ENCODE measurements at places on chromosomes 6 and 20.
A peak's percentile ranks its signal among the peaks of the same experiment; 100 is the strongest.

GRCh38 chr6:128710315-128710714 is 172.6 kb upstream of the LAMA2 start:
- DNase-seq: no peak

- DNase-seq: no peak
Observed at GRCh38 chr6:166119116-166119911, 48.3 kb downstream of the TBXT start.

- no peak for DNase-seq
Observed at GRCh38 chr6:155778336-155778735, 322.7 kb upstream of the NOX3 start.

DNA sequence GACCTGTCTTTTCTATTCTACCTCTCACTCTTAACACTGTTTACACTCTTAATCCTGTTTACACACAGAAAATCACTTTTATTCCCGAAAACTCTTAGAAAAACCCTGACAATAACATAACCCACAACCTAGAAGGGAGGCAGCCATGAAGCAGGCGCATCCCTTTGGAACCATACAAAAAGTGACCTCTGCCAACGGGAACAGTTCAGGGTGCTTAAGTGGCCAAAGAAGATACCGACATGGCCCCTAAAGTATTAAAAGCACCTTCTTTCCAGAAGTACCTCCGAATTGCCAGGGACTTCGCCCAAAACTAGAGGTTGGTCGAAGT is 490 bp downstream of the MMUT start:
- DNase-seq: no peak

GRCh38 chr6:35919085-35919826 is 1.6 kb downstream of the SRPK1 start:
- no peak for DNase-seq

DNA sequence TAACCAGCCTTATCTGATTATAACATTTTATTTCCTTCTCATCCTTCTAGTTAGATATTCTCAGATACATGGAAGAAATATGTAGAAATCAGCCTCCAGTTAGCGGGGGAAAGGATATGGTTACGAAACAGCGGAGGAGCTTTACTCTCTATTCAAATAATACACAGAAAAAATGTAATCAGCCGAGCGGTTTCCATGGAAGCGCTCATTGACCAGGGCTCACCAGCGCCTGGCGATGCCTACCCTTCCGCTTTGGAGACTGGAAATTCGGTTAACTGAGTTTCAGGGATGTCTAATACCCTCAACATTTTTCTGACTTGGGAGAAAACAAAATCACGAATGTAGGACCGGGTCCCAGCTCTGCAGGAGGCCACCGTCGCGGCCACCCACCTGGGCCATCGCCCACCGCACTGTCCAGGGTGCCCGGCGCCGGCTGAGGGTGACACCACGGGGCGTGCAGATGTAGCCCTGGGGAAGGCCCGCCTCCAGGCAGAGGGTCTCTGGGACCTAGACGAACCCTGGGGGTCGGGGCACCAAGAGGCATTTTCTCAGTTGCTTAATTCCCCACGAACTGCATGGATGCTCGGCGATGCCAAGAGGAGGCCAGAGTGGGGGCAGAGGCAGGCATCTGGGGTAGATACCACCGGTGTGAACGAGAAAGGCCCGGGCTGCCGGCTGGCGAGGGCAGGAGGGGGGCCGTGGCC is 1.7 kb downstream of the PRR18 start:
- DNase-seq: no peak

DNA sequence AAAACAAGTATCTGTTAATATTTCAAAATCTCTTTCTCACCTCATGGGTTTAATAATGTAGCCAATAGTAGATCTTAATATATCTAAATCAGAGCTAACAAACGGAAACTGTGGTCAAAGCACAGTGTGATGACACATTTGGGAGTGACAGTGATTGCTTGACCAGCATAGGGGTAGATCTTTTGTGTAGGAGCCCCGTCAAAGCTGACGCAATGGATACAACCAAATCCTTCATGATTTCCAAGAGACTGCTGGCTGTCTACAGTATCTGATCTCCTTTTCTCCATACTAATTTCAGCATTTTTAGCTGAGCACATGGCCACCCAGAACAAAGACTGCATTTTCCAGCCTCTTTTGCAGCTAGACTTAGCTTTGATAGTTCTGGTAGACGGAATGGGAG is 299.3 kb upstream of the ECI2 start:
- DNase-seq: no peak

DNA sequence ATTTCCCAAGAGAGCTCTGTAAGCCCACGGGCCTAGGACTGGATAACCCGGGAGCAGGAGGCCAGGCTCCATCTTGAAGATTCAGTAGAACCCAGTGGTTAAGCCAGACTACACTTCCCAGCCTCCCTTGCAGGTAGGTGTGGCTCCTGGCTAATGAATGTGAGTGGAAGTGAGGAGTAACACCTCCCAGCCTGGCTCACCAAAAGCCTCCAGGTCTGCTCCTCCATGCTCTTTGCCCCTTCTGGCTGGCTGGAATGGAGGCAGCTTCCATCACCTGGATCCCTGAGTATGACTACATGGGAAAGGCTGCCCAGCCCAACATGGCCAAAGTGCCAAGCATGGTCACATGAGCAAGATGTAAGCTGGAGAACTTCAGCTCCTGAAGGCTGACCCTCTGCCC is 9.7 kb downstream of the LRRN4 start:
- no peak for DNase-seq

DNA sequence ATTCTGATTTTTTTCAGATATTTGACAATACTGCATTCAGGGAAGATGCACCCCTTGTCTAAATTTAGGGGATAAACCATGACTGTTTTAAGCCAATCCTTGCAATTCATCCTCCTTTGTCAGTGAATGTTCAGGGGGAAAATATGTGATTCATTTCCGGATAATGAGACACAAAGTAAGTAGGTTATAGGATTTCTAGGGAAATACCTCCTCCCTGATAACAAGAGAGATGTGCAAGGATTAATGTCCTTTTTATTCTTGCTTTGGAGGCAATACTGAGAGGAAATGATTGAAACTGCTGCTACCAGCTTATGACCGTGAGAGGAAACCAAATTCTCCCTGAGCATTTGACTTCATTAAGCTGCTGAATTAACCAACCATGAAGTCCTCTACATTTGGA is 161.3 kb upstream of the EYA4 start:
- DNase-seq: no peak

DNA sequence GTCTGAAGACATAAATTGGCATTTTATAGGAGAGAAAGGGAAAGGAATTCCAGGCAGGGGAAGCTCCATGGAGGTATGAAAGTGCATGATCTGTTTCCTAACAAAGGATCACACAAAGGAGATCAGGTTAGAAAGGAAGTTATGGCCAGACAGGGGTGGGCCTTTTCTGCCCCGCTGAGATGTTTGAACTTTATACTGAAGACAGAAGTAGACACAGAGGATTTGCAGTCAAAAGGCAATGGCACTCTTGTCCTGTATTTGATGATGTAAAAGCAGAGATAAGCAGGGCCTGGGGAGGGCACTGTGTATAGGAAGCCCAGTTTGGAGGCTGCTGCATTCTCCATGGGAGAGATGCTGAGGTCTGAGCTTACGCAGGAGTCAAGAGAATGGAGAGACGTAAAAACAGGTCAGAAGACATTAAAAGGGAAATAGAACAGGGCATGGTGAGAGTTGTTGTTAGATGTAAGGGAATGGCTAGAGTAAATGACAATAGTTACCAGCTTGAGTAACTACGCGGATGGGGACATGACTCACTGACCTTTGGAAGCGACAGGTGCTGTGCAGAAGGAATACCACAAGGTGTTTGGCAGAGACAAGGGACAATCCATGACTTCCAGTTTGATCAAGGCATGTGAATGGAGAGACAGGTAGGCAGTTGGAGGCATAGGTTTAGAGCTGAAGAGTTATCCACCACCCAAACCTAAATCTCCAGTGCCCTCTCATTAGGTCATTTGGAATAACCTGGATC is 190.6 kb upstream of the SASH1 start:
- no peak for DNase-seq

DNA sequence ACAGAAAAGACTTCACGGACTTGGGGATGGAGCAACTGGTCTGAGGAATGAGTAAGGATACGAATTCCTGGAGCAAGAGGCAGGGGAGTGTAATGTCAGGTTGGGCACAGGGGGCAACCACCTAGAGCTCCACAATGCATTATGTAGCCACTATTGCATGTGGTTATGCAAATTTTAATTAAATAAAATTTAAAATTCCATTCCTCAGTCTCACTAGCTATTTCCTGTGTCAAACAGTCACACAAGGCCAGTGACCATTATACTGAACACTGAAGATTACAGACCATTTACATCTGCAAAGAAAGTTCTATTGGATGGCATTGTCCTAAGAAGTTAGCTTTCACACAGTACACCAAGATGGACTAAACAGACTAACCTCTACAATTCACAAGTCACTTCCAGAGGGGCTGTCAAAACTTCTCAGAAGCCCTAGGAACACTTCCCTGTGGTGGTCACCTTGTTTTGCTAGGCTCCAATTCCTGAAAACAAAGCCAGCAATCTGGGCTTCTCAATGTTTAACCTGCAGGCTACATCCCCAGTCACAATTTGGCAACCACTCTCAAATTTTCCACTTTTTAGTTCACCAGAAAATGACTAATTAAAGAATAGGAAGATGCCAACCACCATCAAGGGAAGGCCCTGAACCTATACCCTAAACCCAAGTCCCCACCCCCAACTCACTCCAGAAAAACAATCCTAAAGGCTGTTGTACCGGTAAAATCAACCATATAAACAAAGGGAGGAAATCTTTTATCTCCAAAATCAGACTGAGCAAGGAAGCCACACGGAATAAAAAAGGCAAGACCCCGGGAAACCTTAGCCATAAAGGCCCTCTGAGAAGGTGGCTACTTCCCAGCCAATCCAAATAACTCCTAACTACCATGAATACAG is 34.2 kb upstream of the C20orf203 start:
- DNase-seq: peak; percentile 22

GRCh38 chr20:58492795-58493524 is 22.2 kb downstream of the APCDD1L start:
- no peak for DNase-seq

- peak; percentile 38 for DNase-seq
Observed at GRCh38 chr6:84685983-84686584, 78.3 kb downstream of the TBX18 start.

DNA sequence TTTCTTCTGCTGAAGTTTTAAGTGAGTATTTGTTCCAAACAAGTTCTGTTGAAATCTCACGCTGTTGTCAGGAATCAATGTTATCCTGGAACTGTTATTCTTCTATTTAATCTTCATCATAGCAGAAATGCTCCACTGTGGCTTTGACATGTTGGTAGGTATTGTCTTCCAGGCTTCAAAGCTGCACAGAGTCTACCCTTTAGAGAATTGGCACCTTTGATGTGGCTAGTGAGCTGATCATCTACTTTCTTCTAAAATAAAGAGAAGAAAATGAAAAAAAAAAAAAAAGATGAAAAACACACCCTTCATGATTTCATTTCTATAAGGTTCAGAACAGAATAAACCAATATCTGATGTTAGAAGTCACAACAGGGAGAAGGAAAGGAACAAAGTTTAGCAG is 5.8 kb upstream of the ZSCAN23 start:
- no peak for DNase-seq

GRCh38 chr20:32193996-32194395 is 13.5 kb downstream of the PLAGL2 start:
- DNase-seq: no peak

- peak; percentile 55 for DNase-seq
Observed at GRCh38 chr6:82906951-82907350, 158.7 kb downstream of the UBE3D start.

DNA sequence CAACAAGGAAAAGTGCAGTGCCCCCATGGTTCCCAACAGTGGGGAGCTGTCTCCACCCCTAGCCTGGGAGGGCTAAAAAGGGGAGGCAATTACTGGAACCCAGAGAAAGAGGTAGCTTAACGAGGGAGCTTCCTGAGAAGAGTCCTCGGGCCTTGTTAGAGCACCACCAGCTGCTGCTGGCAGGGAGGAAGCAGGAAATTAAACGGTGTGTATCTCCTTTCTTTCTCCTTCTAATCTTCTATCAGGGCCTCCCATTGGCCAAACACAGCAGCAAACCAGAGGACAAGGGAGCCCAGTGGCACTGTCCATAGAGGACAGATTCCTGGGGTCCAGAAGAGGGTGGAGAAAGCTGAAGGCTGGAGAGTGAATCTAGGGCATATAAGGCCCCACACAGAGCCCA is 7.6 kb upstream of the BTN2A2 start:
- no peak for DNase-seq

- no peak for DNase-seq
Observed at GRCh38 chr20:6269168-6269873, 146.5 kb upstream of the FERMT1 start.

DNA sequence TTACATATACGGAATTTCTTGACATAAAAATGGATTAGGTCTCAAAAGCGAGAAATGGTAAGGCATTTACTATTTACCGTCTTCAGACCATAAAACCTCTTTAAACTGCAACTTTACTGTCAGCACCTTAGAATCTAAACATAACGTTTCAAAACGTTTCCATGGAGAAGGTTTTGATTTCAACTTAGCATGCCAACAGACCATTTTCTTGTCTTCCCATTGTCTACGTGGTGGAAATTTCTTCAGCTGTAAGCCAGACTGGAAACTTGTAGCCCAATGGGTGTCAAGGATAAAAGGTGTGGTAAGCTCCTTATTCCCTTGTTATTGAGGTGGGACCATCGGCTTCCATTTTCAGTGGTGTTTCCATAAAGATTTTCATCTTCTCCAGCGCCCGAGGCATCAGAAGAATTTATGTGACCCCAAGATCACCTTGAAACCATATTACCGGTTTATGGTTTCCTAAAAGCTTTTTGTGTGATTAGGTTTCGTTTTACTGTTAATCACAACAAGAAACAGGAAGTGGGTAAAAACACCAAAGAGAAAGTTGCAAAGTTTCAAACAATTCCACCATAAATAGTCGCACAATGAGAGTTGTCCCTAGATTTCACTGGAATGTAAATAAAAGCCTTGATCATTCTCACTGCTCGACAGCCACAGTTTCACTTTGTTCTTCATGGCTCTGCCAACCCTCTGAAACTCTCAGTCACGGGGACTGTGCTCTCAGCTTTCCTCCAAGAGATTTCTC is 63.0 kb upstream of the CD2AP start:
- DNase-seq: peak; percentile 8

GRCh38 chr6:20058912-20059311 is 153.4 kb downstream of the MBOAT1 start:
- DNase-seq: no peak

GRCh38 chr20:9408422-9409300 is 105.7 kb upstream of the LAMP5 start:
- no peak for DNase-seq

DNA sequence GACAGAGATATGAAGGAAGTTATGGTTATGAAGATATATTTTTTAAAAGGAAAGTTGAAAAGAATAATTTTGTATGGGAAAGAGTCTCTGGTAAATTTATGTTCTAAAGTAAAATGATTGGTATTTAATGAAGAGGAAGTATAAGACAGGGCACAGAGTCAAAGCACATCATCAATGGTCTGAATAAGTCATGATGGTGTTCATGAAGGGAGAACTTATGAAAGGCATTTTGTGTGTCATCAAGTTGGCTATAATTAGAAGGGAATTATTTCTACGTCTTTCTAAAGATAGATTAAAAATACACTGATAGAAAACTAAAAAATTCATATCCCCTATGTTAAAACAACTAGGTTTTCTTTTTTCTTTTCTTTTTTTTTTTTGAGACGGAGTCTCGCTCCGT is 21.4 kb upstream of the SNAI1 start:
- DNase-seq: no peak

- DNase-seq: no peak
Observed at GRCh38 chr20:10987651-10988383, 314.0 kb upstream of the JAG1 start.
